ENCODE measurements at places on chromosomes 7 and 10. TPM values are rescaled to one million over a fixed set of nuclear protein-coding genes. Genes with fewer than 3 reads are reported as not detected.

ALDH18A1 gene
- total RNA-seq: 51.7 TPM

IDI2 gene
- total RNA-seq: not detected

ACTA2 gene
- total RNA-seq: 17.2 TPM

PON1 gene
- 0.34 TPM for total RNA-seq

OR13A1 gene
- total RNA-seq: not detected

IGFBP3 gene
- total RNA-seq: 226 TPM

NT5C2 gene
- total RNA-seq: 94.9 TPM

GPR141 gene
- total RNA-seq: not detected

EGFR gene
- 139 TPM for total RNA-seq

PTPRZ1 gene
- total RNA-seq: not detected

PPRC1 gene
- 65.6 TPM for total RNA-seq

PLAU gene
- 161 TPM for total RNA-seq

POMZP3 gene
- 18.7 TPM for total RNA-seq

OR9A2 gene
- not detected for total RNA-seq

MACROH2A2 gene
- 24.2 TPM for total RNA-seq

CALML5 gene
- not detected for total RNA-seq

BBIP1 gene
- total RNA-seq: 35.2 TPM

HPS1 gene
- 35.4 TPM for total RNA-seq

BMPR1A gene
- 19.1 TPM for total RNA-seq

MUC3A gene
- total RNA-seq: 12.7 TPM

CDK14 gene
- 0.12 TPM for total RNA-seq

ZP3 gene
- 20.0 TPM for total RNA-seq

ENKUR gene
- total RNA-seq: 0.27 TPM

SLC16A12 gene
- total RNA-seq: 0.03 TPM

NPC1L1 gene
- 0.07 TPM for total RNA-seq

DEPP1 gene
- 1.8 TPM for total RNA-seq

TAS2R41 gene
- not detected for total RNA-seq

AKR1D1 gene
- total RNA-seq: not detected

MRLN gene
- total RNA-seq: not detected

All from A549 treated with CpdA at 1 μM for 4 hours (cell line).